ENCODE measurements at places on chromosomes 2 and 18.

GRCh38 chr2:42928692-42929545, 136.5 kb upstream of the HAAO start:
- peak; percentile 26 for DNase-seq

- no peak for DNase-seq
These were observed 362.7 kb upstream of the SLC8A1 start for GRCh38 chr2:40814616-40815015.

DNA sequence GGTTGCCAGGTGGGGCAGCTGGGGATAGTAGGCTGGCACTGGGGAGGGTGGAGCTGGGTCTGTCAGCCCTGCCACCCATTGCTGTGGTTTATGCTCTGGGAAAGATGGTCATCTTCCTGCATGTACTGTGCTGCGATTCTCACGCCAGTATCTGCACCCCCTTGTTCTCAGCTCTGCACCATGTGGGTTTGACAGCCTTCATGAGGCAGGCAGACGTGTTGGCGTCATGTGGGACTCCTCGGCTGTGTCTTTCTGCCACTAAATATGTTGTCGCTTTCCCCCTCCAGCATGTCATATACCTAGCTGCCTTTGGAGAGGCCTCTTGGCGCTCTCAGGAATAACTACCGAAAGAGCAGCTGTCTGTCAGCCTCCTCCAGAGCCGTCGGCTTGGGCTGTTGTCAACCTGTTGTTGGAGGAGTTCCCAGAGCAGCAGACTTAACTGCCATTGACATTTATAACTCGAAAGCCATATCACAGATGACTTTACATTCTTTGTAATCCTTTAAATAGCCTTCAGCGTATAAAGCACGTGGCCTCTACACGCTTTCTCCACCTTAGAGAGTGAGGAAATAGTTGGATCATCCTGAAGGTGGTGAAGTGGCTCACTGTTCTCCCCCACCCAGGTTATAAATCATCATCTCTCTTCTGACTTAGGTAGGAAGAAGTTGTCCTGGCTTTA, 80.4 kb upstream of the MGAT5 start:
- no peak for DNase-seq

- DNase-seq: no peak
These were observed 57.2 kb upstream of the ACVR1 start for GRCh38 chr2:157933160-157933920.

DNA sequence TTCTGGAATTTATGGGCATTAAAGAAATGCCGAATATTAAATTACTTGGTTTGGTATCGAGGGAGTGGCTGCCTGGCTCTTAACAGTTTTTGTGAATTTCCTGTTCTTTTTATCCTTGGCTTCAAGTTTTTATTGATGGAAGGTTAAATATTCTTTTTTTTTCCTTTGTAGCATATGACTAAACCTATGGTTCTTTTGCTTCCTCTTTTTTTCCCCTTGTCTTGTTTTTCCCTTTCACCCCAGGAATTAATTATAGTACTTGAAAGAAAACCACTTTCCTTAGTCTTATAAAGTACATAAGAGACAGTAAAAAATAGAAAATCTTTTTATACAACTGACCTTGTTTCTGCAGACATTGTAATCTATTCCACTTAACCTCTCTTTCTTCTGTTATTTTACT, 42.4 kb downstream of the MGAT5 start:
- no peak for DNase-seq

GRCh38 chr18:8983195-8983594, 119.3 kb upstream of the NDUFV2 start:
- no peak for DNase-seq

GRCh38 chr2:44928483-44929158, 12.9 kb upstream of the SIX3 start:
- DNase-seq: no peak

GRCh38 chr2:188903740-188904139, 70.4 kb upstream of the COL3A1 start:
- no peak for DNase-seq

- DNase-seq: no peak
These were observed 14.9 kb upstream of the HPCAL1 start for GRCh38 chr2:10287761-10288160.

GRCh38 chr2:10076988-10077527, 3.2 kb downstream of the CYS1 start:
- DNase-seq: no peak

GRCh38 chr18:11866764-11867163, 15.6 kb downstream of the CHMP1B start:
- no peak for DNase-seq

DNA sequence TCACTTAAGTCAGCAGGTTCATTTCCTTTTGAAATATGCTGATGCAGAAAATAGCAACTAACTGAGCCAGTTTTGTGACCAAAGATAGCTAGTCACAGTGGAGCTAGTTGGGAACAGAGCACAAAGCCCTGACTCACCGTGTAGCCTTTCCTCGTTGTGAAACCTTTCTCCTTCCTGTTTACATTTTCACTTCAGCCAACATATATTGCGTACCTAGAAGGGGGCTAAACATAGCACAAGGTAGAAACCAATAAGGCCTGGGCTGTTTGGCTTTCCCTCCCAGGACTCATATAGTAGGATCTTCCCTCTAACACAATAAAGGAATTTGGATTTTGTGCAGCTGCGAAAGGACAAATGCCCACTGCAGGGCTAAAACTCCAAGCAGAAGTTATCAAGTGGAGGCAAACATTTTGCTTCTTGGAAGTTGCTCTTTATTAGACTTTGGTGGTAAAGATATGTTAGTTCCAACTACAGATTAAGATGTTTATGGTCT, 24.5 kb upstream of the LPIN2 start:
- DNase-seq: no peak

DNA sequence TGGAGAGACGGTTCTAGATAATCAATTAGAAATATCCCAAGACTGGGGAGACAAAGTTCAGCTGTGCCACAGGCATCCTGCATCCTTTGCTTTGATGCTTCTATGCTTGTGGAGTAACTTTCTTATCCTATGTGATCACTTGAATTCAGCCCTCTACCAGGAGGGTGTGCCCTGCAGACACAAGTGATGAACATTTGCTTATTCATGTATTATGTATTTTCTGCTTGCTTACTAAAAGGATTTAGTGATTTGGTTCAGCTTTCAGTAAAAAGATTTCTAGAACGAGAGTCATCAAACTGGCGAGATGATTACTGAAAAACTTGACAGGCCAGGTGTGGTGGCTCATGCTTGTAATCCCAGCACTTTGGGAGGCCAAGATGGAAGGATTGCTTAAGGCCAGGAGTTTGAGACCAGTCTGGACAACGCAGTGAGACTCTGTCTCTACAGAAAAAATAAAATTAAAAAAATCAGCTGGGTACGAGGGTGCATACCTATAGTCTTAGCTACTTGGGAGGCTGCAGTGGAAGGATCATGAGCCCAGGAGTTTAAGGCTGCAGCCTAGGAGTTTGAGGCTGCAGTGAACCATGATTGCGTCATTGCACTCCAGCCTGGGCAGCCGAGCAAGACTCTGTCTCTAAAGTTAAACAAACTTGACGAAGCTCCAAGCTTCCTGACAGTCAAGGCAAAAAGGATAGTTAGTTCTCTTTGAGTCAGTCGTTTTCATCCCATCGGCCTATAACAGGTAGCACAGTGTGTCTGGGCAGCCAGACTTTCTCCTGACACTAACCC, 13.3 kb downstream of the HK2 start:
- no peak for DNase-seq

- no peak for DNase-seq
These were observed 60.1 kb downstream of the ATP8B1 start for GRCh38 chr18:57743008-57743407.

- DNase-seq: no peak
These were observed 23.5 kb downstream of the TNS1 start for GRCh38 chr2:217979151-217979811.

GRCh38 chr2:122486705-122487415, 731.4 kb downstream of the TSN start:
- no peak for DNase-seq

DNA sequence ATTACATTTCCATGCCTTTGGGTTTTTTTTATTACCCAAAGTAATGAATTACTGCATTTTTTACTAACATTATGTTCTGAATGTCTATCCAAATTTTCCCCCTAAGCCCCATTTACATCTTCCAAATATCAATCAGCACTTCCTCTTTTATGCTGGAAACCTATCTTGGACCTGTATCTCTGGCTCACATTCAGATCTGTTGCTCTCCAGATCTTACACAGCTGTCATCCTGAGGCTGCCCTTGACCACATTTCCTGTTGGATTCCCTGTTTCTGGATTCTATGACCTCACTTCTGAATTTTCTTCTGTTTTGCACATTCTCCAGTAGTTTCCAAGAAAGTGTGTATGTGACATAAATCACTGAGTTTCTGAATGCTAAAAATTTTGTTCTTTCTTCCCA, 146.7 kb downstream of the PDE1A start:
- no peak for DNase-seq
